ENCODE measurements at places on chromosomes 6 and 20.

- DNase-seq = no peak
These were observed 48.7 kb upstream of the CDH4 start for GRCh38 chr20:61203320-61203719.

DNA sequence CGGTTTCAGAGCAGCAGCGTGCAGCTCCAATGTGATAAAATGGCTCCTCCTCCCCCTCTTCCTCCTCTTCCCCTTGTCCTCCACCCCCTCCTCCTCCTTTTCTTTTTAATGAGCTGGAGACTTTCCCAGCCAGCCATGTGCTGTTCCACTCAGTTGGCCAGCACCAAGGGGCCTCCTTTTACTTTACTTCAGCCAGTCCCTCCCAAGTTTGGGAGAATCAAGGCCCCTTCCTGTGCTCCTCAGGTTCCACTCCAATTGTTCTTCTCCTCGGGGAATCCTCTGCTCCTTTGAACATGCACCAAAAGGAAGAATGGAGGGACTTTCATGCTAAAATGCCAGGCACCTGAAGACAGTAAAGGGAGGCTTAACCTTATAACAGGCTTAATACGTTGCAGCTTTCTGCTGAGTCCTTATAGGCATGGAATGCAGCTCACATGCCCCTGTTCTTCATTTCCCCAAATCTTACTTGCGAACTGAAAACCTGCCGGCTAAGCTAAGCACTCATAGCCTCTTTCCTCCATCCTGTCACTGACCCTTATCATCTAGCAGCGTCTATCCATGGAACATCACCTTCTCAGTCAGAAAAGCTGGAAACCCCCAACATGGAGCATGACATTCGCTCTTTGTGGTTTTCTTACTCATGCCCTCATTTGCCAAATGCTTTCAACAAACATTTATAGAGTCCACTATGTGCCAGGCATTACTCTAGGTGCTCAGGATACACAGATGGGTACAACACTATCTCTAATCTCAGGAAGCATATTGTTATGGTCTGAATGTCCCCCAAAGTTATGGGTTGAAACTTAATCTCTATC lies 170.6 kb downstream of the PHACTR1 start:
- DNase-seq = no peak

- DNase-seq = peak; percentile 15
These were observed 132.4 kb upstream of the MAN1A1 start for GRCh38 chr6:119481976-119482375.

DNA sequence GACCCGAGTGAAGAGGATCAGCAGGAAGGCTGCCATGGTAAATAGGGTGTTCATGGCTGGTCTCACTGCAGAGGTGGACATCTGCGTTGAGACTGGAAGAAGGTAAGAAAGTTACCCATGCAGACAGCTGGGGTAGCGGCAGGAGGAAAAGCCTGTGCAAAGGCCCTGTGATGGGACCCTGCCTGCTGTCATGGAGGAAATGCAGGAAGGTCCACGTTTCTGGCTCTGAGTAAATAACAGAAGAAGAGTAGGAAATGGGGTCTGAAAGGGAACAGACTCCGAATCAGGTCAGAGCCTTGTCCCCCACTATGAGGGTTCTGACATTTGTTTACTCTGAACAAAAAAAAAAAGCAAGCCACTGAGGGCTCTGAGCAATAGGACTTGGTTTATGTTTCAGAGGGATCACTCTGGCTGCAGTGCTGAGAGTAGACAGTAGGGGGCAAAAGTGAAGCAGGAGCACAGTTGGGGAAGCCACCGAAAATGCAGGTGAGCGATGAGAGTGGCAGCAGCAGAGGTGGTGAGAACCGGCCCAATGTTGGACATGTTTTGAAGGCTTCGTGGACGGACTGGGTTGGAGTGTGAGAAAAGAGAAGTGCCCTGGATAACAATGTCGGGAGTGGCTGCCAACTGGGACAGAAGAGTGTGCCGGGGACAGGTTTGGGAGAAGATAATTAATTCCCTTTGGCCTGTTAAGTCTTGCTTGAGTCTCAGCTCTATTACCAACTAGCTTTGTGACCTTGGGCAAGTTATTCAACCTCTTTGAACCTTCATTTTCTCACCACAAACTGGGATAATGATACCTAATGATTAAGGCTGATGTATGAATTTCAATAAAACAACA lies 57.9 kb upstream of the MAP7 start:
- DNase-seq = no peak

GRCh38 chr20:35654415-35654814 lies 10.3 kb downstream of the CPNE1 start:
- DNase-seq = no peak

DNA sequence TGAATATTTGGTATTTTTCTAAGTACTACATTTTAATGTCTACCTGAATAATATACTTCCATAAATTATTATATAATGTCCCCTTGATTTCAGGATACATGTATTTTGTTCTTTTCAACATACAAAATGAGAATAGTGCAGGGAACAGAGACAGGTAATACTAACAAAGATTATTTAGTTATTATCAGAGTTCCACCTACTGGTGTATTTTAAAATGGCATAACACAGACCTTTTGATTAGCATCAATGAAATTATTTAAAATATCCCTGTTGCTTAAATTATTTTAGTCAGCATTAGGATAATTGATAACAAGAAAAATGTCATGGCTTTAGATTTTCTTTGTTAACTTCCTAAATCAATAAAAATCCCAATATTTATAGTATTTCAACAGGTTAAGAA lies 184.0 kb downstream of the PRDM13 start:
- no peak for DNase-seq

DNA sequence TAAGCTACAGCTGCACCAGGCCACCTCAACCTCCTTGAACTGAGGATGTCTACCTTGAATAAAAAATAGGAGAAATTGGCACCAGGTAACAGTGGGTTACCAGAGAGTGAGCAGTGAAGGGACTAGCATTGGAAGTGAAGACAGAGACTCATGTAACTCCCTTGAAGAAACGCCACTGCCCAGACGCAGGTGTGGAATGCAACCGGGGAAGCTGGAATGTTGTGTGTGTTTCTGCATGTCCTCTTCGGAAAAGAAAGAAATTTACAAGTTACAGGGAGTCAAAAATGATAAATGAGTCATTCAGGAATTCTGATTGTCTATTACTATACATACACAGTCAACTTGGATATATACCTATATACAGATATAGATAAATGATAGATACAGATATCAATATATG lies 514.7 kb upstream of the AGPAT4 start:
- DNase-seq = no peak

- DNase-seq = no peak
These were observed 171.1 kb downstream of the SOD2 start for GRCh38 chr6:159521962-159522361.

Measured in fibroblast of skin of left biceps (primary cell).